ENCODE measurements at places on chromosomes 2 and 18. TPM values are rescaled to one million over a fixed set of nuclear protein-coding genes. Genes with fewer than 3 reads are reported as not detected.

COL4A3 gene
- under 0.01 TPM for total RNA-seq

MC5R gene
- not detected for total RNA-seq

- DNase-seq = no peak
Measured at GRCh38 chr2:179511105-179511789, 246.6 kb upstream of the SESTD1 start.

DNA sequence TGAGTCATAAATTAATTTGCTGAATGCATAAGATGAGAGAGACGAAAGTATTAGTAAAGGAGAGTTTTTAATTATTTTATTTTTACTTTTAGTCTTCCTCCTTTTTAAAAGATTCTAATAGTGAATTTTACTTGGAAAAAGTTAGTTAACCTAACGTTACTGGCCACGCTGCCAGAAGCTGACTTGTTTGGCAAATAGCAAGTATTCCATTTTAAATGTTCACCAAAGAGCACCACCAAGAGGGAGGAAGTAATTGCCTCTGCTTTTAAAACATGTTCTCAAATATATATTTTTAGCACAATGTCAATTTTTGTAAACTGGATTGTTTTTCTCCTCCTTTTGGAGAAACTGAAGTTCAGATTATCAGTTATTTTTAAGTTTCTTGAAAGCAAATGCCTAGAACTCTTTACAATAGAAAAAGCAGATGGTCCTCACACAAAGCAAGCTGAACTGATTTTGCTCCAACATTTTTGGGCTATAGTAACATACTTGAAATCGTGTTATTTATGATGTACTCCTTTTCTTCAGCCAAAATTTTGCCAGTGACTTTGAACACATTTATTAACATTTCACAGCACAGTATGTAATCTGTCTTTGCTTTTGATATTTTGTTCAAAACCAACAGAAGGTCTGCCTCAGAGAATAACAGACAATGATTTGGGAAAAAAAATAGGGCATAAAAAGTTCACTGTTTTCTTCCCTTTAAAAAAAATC lies 1311.0 kb upstream of the FAM98A start:
- DNase-seq = no peak

- no peak for DNase-seq
Measured at GRCh38 chr18:48635806-48636205, 97.0 kb downstream of the CTIF start.

UBE2E3 gene
- 51.9 TPM for total RNA-seq

TRABD2A gene
- 1.4 TPM for total RNA-seq

DNA sequence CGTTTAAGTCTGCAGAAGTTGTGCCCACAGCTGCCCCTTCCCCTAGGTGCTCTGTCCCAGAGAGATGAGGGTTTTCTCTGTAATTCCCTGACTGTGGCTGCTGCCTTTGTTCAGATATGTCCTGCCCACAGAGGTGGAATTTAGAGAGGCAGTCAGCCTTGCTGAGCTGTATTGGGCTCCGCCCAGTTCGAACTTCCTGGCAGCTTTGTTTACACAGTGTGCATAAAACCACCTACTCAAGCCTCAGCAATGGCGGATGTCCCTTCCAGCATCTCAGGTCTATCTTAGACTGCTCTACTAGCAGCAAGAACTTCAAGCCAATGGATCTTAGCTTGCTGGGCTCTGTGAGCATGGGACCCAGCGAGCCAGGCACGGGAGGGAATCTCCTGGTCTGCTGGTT lies 48.1 kb downstream of the LHCGR start:
- DNase-seq = no peak

GAL3ST2 gene
- not detected for total RNA-seq

MSTN gene
- total RNA-seq = not detected

GRCh38 chr18:10262566-10262965 lies 191.9 kb upstream of the APCDD1 start:
- no peak for DNase-seq

GRCh38 chr2:102025583-102026267 lies 34.0 kb downstream of the IL1R2 start:
- DNase-seq = no peak

- peak; percentile 86 for DNase-seq
Measured at GRCh38 chr2:159946326-159946999, 116.0 kb downstream of the PLA2R1 start.

GRCh38 chr18:41753826-41754225 lies 201.2 kb upstream of the PIK3C3 start:
- no peak for DNase-seq

DNA sequence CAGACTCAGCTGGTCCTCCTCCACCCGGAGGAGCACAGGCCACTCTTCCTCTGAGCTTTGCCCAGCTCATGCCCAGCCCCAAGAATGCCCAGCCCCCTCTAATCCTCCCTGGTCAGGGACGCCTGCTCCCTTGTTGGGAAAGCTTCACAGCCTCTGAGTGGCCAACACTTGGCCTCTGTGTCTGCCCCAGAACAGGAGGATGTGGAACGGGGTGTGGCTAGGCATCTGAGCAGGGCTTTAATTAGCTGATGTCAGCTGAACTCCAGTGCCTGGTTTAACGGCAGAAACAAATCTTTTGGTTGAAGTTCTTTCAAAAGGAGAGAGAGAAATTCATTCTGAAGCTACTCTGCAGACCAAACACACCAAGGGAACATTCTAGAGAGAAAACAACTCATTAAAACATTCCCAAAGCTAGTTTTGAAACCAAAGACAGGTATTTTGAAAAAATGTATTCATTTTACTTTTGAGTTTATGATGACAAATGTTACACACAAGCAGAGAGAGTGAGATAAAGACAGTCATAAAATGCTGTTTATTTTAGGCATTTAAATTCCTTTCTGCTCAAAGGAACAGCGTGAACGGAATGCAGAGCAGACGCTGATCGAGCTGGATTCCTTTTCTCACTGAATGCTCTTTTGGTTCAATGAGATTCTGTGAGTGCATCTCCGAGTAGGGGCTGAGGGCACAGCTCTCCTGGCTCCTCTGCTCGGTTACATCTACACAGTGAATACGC lies 63.8 kb downstream of the RTP5 start:
- no peak for DNase-seq

SLC35F6 gene
- 52.8 TPM for total RNA-seq

DNA sequence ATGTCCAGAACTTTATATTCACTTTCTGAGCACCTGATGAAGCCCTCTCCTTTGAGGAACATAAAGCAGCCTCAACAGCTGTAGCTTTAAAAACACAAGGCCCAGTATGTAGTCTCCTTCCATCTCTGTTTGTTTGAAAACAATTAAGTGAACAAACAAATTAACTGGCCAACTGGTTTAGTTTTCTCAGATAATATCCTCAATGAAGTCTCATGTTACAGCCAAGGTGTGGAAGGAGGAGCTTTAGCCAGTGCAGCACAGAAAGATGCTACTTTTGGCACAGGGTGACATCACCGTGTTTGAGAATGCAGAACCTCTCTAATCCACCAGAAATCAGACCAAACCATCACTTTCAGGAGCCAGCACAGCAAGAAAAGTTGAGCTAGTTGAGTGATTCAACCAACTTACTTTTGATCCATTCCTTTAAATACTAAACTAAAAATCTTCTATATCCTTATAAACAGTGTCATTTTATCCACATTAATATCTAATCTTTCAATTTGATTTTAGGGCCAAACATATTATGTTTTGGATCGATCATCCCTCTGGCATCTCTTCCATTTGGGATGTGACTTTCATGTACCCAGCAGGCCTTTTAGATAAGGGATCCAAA lies 488.7 kb downstream of the ARHGAP15 start:
- DNase-seq = no peak

- no peak for DNase-seq
Measured at GRCh38 chr18:32156855-32157254, 33.0 kb upstream of the MEP1B start.

DNA sequence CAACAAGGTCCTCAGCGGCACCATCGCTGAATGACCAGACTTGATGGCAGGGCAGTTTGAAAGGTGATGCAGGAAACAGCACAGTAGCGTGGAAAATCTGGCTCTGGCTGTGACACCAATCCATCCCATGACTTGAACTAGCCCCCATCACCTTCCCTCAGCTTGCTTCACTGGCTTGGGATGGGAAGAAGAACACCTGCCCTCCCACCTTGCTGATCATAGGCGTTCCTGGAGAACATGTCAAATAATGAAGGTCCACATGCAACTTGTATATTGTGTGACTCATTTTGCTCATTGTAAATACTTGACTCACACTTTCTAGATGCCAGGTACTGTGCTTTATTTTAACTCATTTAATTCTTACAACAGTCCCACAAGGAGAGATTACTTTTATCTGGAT lies 292.4 kb upstream of the SPRED2 start:
- DNase-seq = no peak

GRCh38 chr18:55300936-55301531 lies 287.0 kb downstream of the TCF4 start:
- no peak for DNase-seq

- peak; percentile 32 for DNase-seq
Measured at GRCh38 chr2:98669675-98670074, 61.3 kb downstream of the MGAT4A start.

DNA sequence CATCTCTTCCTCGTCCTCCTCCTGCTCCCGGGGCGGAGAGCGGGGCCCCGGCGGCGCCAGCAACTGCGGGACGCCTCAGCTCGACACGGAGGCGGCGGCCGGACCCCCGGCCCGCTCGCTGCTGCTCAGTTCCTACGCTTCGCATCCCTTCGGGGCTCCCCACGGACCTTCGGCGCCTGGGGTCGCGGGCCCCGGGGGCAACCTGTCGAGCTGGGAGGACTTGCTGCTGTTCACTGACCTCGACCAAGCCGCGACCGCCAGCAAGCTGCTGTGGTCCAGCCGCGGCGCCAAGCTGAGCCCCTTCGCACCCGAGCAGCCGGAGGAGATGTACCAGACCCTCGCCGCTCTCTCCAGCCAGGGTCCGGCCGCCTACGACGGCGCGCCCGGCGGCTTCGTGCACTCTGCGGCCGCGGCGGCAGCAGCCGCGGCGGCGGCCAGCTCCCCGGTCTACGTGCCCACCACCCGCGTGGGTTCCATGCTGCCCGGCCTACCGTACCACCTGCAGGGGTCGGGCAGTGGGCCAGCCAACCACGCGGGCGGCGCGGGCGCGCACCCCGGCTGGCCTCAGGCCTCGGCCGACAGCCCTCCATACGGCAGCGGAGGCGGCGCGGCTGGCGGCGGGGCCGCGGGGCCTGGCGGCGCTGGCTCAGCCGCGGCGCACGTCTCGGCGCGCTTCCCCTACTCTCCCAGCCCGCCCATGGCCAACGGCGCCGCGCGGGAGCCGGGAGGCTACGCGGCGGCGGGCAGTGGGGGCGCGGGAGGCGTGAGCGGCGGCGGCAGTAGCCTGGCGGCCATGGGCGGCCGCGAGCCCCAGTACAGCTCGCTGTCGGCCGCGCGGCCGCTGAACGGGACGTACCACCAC lies 2.1 kb downstream of the GATA6 start:
- DNase-seq = peak; percentile 48

- no peak for DNase-seq
Measured at GRCh38 chr2:241372361-241372992, 16.4 kb downstream of the FARP2 start.

GRCh38 chr2:20093263-20094141 lies 42.1 kb upstream of the LAPTM4A start:
- peak; percentile 87 for DNase-seq

GRCh38 chr2:167114018-167114417 lies 225.7 kb downstream of the XIRP2 start:
- no peak for DNase-seq

- DNase-seq = no peak
Measured at GRCh38 chr18:9436206-9436929, 38.9 kb upstream of the RALBP1 start.

BOLL gene
- not detected for total RNA-seq

UGT1A5 gene
- total RNA-seq = not detected

CRACDL gene
- 3.3 TPM for total RNA-seq

CCBE1 gene
- total RNA-seq = 0.14 TPM

DNA sequence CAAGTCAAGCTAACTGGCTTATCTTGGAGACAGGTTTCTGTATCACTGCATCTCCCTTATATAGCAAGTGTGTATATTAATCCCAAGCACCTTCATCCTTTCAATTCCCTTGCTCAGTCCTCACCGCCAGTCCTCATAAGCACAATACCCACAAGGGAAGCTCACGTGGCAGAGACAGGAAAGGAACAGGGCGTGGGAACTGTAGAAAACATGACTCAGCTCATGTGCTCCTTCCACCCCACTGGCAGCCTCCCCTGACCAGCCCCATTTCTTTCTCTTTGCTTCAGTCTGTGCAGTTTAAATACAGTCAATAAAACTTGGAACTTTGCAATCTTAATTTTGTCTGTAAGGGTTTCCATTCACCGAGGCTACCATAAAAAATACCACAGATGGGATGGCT lies 36.5 kb upstream of the CDH19 start:
- peak; percentile 40 for DNase-seq

DNA sequence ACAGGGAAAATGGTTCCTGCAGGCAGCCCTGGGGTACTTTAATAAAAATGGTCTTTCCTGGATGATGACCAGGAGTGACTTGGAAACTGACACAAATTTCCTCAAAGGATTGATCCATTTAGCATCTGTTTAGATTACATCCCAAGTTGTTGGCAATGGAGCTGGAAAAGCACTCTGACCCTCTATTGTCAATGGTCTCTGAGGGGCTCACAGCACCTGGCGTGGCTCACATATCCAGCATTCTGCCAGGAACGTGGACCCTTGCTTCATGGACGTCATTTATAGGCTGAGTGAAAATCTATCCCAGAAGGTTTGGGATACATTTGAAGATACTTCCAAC lies 43.8 kb downstream of the SERTAD2 start:
- no peak for DNase-seq

DNA sequence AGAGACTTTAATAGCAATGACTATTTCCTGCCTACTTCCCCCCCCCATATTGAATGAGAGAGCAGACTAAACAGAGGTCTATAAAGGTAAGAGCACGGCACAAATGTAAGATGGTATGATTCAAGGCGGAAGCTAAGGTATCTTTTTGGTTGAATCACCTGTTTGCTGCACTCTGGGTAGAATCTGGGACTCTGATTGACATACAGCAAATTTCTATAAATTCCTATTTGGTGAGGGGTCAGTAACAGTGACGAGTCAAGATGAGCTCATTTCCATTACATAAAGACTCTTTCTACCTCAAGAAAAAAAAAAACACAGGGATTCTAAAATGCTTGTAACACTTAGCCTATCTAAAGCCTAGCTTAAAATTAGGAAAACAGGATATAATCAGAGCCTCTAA lies 297.3 kb downstream of the TNS1 start:
- no peak for DNase-seq

DNA sequence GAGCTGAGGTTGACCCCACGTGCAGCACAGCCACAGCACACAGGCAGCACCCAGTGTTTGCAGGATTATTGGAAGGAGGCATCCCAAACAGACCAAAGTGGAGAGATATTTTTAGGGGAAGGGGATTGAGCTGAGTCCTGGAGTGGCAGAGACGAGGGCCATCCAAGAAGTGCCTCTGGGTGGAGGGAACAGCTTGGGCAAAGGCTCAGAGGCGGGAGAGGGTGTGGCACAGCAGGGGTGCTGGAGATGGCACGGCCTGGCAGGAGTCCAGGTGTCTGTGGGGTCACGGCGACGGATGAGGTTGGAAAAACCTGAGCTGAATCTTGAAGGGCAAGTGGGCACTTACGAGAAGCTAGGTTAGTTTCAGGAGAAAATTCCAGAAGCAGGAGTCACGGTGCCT lies 60.6 kb downstream of the INHBB start:
- DNase-seq = no peak

- peak; percentile 10 for DNase-seq
Measured at GRCh38 chr2:24122366-24123194, 554 bp downstream of the PFN4 start.
